Activated CD4-positive, alpha-beta T cell treated with anti-CD3 and anti-CD28 coated beads, Interleukin-2, amount 50 U/mL, for 4 hours (primary cell): ENCODE measurements at places on chromosomes 13 and 19.

DNA sequence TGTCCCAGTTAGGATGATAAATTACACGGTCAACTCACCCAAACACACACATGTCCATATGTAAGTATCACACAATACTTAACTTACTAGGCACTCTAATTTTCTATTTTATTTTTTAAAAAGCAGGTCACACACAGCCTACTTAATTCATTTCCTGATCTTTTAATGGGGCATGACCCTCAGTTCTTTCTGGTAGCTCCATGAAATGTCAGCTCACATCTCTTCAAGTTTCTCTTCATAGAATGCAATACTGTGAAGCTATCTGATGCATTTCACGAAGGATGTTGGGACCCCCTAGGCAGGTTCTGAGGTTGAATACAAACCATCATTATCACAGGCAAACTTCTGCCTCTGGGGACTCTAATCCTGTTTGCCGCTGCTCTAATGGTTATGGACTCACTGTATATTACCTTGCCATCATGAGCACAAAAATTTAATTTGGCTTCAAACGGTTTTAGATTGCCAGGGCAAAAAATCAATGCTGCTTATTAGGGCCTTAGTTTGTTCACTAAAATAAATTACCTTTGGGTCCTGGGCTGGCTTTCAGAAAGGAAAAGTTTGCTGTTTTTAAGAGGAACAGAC is 16.1 kb upstream of the DHRS12 start:
- no peak for DNase-seq

DNA sequence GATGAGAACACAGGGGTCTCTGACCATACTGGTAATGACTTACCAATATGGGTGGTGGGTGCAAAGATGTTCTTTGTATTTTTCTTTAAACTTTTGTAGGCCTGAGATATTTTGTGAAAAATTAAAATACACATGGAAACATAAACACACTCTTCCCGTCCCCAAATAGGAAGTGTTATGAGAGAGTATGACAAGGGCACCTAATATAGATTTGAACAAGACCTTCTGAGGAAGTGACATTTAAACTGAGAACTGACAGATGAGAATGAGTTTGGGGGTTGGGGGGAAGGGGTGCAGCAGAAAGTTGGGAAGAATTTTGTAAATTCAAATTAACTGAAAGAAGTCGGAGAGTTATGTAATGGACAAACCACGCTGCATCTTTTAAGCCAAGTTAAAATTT is 224.2 kb downstream of the RGCC start:
- DNase-seq, result no peak

DNA sequence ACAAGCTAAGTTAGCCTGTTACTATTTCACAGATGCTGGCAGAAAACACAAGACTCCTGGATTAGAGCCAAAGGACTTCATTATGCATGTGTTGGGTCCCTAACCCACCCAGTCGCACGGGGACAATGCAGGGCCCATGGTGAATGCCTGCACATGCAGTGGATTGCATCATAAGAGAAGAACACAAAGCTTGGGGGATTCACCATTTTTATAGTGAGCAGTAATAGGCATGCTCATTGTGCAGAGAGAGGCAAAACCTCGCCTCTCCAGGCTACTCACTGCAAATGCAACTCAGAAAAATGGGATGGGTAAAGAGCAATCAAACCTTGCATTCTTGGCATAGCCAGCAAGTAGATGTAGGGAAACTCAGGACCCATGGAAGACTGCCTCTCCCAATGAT is 115.8 kb downstream of the DIAPH3 start:
- DNase-seq, result no peak

- DNase-seq, result no peak
These were observed 10.1 kb downstream of the URI1 start for GRCh38 chr19:29952177-29952576.

GRCh38 chr19:51668216-51668615 is 21.6 kb upstream of the SIGLEC14 start:
- DNase-seq, result no peak

- DNase-seq, result no peak
These were observed 14.8 kb upstream of the ATP8B3 start for GRCh38 chr19:1826557-1827521.

DNA sequence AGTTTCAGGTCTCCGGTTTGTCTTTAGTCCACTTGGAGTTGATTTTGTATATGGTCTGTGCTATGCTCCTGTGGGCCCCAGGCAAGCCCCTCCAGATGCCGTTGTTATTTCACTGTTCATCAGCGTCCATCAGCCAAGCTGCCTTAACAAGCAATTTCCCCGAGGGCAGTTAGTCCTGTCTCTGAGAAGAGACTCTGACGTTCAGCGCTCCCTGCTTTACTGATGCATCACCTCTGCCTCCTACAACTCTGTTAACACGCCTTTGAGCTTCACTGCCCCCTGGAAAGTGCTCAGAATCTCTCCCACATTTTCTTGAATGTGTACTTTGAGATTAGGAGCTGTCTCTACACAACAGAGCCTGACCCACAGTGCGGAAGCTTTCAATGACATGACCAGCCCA is 41.8 kb upstream of the UBAC2 start:
- DNase-seq, result no peak

DNA sequence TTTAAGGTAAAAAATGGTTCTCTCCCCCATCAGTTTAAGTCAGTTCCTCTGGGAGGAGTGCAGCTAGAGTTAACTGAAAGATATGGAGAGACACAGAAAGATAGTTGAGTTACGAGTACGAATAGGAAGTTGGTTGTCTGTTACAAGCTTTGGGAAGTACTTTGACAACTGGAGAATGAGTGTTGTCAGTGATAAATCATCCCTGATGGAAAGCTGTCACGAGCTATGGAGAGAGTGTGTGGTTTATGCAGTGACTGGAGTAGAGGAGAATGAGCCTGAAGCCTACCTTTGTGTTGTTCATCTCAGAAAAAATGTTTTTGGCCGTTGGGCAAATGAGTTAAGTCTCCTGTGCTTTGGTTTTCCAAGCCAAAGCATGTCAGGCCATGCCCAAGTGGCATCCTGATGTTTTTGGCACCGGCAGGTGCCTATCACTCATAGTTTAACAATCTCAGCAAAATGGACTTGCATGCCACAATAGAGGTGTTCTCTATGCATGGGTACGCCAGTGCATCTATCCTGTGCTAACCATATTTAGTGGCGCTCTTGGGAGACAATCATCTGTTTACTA is 350.2 kb downstream of the IRS2 start:
- DNase-seq, result no peak

DNA sequence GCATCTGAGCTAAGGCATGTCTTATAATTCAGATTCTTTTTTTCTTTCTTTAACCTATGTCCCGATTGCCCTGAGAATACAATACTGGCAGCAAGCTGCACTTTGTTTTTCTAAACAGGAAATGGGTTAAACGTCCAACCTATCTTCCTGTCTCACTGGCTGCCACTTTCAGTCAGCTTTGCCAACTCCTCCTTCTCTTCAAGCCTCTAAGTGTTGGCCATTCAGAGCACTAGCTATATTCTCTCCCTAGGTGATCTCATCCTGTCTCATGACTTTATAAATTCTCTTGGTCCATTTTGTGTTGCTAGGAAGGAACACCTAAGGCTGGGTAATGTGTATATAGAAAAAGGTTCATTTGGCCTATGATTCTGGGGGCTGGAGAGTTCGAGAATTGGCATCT is 109.5 kb upstream of the TSC22D1 start:
- no peak for DNase-seq

DNA sequence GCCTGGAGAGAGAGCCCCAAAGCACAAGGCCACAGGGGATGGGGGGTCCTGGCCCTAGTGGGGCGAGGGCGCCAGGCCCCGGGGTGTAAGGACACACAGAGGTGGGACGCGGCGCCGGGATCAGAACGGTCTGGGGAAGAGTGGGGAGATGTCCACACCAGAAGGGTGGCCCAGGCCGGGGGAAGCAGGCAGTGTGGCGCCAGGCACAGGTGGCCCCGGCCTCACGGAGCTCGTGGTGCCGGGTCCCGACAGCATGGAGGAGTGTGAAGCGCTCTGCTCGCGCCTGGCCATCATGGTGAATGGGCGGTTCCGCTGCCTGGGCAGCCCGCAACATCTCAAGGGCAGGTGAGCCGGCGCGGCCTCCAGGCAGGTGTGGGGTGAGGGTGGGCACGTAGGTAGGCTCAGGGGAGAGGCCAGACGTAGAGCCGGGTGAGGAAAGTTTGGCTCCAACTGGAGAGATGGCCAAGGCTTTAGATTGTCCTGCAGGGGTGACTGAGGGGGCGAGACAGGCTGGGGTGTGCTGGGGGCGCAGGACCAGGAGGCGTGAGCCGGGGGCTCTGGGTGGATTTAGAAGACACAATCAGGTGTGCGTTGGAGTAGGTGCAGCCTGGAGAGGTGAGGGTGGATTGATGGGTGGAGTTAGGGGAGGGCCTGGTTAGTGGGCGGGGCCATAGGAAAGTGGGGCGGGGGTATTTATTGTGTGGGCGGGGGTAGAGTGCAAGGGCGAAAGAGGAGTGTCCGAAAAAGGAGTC is 2.9 kb upstream of the ARHGAP45 start:
- no peak for DNase-seq

GRCh38 chr19:35519291-35519690 is 5.8 kb upstream of the DMKN start:
- no peak for DNase-seq

- no peak for DNase-seq
These were observed 9.7 kb downstream of the DEDD2 start for GRCh38 chr19:42207767-42208271.

- DNase-seq, result no peak
These were observed 298.7 kb downstream of the HS6ST3 start for GRCh38 chr13:96388598-96388997.

GRCh38 chr19:18817574-18817973 is 14.2 kb upstream of the UPF1 start:
- no peak for DNase-seq

DNA sequence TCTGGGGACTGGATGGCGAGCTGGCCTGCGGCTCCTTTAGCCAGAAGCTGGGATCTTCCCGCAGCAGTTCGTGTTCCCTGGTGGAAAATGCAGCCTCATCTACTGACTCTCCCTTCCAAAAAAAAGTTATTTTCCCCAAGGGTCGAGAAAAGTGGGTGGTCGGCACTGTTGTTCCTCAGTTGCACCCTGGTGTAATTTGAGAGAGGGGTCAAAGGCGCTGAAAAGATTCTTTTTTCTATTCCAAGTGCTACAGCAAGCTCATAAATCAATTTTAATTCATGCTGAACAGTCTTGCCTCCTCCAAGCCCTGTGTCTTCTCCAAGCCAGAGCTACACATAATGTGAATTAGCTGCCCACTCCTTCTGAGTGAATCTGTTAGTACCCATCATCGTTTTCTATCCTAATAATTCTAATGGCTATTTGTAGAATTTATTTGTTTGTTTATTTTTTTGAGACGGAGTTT is 774 bp downstream of the SLC25A15 start:
- DNase-seq, result no peak

DNA sequence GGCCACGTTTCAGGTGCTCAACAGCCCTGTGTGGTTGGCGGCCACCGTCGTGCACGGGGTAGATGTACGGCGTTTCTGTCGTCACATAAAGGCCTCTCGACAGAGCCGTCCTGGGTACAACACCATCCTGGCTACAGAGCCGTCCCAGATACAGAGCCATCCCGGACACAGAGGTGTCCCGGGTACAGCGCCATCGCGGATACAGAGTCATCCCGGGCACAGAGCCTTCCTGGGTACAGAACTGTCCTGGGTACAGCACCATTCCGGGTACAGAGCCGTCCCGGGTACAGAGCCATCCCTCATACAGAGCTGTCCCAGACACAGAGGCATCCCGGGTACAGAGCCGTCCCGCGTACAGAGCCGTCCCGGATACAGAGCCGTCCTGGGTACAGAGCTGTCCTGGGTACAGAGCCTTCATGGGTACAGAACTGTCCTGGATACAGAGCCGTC is 222.7 kb upstream of the SOX1 start:
- no peak for DNase-seq

DNA sequence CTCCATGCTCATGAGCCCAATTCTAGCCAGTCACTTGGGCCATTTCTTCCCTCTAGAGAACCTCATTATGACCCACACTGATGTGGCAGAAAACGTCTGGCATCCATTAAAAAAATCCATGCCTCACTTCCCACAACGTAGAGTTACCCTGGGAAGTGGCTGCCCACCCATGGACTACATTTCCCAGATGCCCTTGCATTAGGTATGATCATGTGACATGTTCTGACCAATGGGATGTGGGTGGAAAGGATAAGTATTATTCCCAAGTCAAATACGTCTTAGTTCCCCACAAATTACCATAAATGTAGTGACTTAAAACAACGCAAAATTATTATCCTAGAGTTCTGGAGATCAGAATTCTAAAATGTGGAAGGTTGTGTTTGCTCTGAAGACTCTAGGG is 47.9 kb upstream of the ZNRF4 start:
- no peak for DNase-seq

DNA sequence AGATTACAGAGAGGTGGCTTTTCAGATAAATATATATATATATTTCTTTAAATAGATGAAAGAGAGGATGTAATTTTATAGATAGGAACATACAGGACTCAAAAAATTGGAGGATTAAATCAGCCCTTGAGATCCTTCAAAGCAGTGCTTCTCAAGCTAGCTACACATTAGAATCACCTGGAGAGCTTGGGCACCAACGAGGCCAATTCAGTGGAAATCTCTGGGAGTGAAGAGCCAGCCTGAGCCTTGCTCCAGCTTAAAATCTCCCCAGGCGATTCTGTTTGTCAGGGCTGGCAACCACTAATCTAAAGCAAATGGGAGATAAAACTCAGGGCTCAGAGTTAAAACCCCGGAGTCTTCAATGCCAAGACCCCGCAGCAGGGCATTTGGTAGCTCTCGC is 15.0 kb upstream of the CLN5 start:
- DNase-seq, result no peak

- DNase-seq, result no peak
These were observed 1.6 kb downstream of the ZNF431 start for GRCh38 chr19:21143428-21143827.

DNA sequence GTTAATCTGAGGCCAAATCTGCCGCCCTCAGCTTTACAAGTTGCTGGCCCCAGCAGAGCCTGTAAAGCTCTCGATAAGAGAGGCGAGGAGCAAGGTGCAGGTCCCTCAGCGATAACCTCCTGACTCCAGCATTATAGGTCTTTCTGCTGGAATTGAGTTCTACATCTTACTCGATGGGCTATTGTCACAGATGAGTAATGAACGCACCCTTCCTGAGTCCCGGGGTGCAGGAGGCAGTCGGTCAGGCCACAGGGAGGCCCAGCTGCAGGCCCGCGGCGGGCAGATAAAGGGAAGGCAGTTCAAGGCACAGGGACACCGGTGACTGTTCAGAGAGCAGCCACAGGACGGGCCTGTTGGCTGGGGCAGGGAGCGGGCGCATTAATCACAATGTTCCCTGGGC is 157.6 kb upstream of the OBI1 start:
- DNase-seq, result no peak

DNA sequence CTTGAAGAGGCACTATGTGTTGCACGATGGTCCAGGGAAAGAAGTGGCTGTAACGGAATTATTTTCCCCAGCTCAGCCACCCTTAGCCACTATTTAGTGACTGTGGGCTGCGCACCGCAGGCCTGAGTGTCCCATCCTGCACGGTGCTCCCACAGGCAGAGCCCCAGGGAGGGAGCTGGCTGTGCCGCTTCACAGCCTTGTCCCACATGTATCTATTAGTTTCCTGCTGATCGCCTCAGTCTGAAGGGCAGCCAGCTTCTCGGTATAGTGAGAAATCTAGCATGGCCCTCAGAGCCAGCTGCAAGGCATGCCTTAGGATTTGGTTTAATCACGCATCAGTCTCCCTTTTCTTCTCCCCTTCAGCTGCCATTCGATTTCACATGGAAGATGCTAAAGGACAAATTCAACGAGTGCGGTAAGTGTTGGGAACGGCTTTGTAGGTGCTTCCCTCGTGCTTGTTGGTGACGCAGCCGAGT is 15.7 kb downstream of the PRAM1 start:
- DNase-seq, result no peak

GRCh38 chr19:56664511-56664910 is 7.0 kb downstream of the ZNF835 start:
- DNase-seq, result no peak

GRCh38 chr13:84466461-84466860 is 584.2 kb upstream of the SLITRK1 start:
- no peak for DNase-seq
